ENCODE measurements at places on chromosomes 3 and 15. TPM values are rescaled to one million over a fixed set of nuclear protein-coding genes. Genes with fewer than 3 reads are reported as not detected.

Gene TMEM108
- 5.2 TPM for total RNA-seq

GRCh38 chr15:34056911-34057310, 17.9 kb upstream of the AVEN start:
- DNase-seq: no peak

DNA sequence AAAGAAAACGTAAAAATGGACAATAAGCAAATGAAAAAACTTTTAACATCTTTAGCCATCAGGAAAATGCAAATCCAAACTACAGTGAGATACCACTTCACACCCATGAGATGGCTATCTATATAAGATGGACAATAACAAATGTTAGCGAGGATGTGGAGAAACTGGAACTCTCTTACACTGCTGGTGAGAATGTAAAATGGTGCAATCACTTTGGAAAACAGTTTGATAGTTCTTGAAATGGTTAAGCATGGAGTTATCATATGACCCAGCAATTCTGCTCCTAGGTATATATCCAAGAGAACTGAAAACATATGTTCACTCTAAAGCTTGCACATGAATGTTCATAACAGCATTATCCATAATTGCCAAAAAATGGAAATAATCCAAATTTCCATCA, 21.3 kb upstream of the TEX9 start:
- DNase-seq: no peak

- no peak for DNase-seq
These were observed 17.5 kb upstream of the SPTSSB start for GRCh38 chr3:161388855-161389254.

GRCh38 chr15:58678683-58679082, 70.8 kb downstream of the ADAM10 start:
- no peak for DNase-seq

DNA sequence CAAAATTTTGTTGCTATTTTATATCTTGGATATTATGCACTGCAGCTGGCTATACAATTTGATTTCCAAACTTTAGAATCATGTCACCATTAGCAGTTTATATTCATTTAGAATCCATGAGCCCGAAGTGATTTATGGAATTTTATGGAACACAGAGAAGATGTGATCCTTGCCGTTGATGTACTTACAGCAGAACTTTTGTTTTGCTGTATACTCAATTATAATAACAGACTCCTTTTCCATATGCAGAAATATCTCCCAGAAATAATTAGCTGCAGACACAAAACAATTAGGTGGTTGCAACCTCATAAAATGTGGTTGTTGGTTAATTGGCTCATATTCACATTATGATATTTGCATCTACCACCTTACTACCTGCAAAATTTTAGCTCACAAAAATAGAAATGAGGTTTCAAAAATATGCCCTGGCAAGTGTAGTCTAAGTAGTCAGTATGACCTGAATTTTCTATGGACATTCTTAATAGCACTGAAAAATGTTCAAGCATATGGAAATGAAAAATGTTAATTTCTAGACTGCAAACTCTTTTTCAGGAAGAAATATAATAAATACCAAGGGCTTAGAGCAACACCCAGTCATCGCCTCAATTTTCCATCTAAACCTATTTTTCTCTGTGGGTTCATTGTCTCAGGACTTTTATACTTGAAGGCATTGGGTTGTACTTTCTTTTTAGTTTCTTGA, 997.6 kb downstream of the MCTP2 start:
- DNase-seq: no peak

DNA sequence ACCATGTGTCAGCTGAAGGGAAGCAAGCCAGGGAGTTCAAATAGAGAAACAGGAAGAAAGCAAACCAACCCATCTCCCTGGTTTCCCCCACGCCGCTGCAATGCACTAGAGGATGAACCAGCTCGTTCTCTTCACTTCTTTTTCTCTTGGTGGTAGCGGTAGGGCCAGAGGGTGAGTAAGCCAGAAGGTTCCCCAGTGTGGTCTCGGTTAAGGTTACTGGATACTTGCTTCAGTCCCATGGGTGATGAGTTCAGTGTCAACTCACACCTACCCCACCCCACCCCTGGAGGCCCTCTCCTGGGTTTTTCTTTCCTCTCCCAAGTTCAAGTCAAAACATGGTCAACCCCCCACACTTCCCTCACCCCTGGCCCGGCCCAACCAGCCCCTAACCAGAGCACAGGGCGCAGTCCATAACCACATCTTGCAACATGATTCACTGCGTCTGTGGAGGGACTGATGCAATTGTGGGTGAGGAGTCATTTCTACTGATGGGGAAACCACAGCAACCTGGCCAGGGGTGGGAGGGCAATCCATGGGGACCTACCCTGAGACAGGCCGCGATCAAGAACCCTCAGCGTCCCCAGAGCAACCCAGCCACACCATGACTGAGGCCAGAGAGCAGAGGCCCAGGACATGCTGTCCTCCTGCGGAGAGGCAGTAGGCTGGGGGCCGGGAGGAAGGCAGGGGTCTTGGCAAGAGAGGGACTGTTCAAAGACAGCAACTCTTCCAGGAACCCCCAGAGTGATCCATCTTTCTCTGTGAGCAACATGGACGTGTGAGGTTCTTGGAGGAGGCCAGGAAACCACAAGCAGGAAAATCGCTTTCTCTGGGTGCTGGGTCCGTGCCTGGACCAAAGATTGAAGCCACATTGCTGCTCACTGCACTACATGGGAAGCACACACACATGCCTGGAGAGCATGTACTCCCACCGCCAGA, 276.6 kb downstream of the UACA start:
- peak; percentile 62 for DNase-seq

GRCh38 chr15:55168350-55168974, 28.3 kb downstream of the RSL24D1 start:
- peak; percentile 25 for DNase-seq

DNA sequence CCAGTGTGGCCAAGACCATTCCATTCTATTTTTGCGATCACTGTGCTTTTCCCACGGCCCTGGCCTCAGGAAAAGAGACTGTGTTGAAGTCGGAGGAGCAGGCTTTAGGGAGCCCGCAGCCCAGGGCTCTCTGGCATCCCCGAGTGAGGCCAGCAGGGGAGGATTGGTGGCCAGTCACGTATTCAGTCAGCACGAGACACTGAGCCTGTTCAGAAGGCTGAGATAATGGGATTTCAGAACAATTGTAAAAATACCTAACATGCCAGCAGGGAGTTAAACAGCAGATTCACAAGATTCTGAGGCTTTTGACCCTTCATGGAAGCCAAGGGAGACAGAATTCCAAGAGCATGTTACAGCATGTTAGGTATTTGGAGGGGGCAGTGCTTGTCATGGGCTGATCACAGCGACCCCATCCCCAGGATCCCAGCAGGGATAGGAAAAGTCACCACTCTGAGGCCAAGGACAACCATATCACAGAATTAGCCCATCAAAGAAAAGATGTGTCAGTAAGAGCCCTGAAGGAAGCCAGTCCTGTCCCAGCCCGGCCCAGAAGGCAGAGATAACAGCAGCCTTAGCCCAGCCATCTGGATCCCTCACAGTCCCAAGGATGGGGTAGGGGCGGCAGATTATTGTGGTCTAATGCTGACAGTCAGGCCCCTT, 40.6 kb downstream of the AMOTL2 start:
- DNase-seq: no peak

DNA sequence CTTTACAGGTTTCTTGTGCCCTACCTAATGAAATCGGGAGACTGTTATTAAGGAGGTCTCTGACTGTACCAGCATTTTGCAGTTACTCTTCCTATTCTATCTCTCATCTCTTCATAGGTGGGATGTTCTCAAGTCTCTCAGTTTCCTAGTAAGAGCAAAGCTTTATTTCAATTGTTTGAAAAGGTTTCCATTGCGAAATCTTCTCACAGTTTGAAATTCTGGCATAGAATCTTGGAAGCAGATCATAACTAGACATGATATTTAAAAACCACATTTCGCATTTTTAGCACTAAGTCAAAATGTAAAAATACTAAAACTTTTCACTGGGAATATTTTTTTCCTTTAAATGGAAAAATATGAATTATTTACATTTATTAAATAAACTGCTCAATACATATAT, 1311.4 kb downstream of the ROBO2 start:
- no peak for DNase-seq

Data from psoas muscle (tissue), 8 donors.